Glutamatergic neuron (in vitro differentiated cells): ENCODE measurements at places on chromosomes 13 and 19. TPM values are rescaled to one million over a fixed set of nuclear protein-coding genes. Genes with fewer than 3 reads are reported as not detected.

Gene TNFSF11
- not detected for total RNA-seq

- DNase-seq: no peak
Measured at GRCh38 chr19:21576481-21576880, 71.1 kb downstream of the ZNF429 start.

DNA sequence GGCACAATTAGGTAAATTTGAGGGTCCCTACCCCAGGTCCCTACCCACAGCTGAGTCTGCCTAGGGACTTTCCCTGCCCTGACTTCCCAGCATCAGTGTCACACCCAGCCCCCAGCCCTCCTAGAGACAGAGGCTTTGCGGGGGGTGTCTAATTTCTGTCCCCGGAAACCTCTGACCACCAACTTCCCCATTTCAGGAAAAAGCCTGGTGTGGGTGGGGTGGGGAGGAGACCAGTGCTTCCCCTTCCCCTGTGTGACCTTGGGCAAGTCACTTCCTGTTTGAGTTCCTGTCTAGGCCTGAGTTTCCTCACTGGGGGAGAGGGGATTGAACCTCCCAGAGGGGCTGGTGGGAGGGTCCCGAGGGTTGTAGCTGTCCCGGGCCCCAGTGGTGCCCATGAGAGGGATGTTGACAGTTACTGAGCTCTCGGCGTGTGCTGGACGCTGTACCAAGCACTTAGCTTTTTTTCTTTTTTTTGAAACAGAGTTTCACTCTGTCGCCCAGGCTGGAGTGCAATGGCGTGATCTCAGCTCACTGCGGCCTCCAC, 7.9 kb downstream of the VASP start:
- DNase-seq: no peak

DNA sequence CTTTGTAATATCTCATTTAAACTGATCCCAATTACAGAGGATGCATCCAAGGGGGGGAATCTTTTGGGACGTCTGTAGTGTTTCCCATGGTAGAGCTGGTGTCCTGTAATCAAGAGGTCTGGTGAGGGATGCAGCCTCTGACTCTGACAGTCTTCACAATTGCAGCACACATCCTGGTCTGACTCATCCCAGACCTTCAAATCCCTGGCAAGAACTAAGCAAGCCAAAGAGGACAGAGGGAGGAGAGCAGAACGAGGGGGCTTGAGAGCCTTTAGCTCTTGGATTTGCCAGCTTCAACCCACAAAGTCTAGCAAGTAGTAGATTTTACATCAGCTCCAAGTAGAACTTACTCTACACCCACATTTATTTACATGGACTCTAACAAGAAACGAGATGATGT, 17.3 kb upstream of the FCGBP start:
- no peak for DNase-seq

GRCh38 chr13:100447831-100448230, 140.8 kb downstream of the GGACT start:
- DNase-seq: no peak
